Head of caudate nucleus (tissue), 42 donors: ENCODE measurements at places on chromosomes 1 and 21.

GRCh38 chr21:40706806-40707655 is 139.9 kb downstream of the DSCAM start:
- DNase-seq = no peak

DNA sequence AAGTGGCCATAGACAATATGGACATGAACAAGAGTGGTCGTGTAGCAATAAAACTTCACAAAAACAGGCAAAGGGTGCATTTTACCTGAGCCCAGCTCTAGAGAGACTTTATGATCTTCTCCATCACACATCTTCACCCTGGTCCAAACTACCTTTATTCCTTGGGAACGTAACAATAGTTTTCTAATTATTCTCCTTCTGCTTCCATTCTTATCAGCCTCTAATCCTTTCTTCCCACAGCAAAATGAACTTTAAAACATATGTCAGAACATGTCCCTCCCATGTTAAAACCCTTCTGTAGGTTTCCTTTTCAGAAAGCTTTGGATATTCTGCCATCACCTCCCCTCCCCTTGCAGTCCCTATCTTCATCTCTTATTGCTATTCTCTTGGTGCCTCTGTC is 395.2 kb upstream of the PLXNA2 start:
- DNase-seq = no peak

DNA sequence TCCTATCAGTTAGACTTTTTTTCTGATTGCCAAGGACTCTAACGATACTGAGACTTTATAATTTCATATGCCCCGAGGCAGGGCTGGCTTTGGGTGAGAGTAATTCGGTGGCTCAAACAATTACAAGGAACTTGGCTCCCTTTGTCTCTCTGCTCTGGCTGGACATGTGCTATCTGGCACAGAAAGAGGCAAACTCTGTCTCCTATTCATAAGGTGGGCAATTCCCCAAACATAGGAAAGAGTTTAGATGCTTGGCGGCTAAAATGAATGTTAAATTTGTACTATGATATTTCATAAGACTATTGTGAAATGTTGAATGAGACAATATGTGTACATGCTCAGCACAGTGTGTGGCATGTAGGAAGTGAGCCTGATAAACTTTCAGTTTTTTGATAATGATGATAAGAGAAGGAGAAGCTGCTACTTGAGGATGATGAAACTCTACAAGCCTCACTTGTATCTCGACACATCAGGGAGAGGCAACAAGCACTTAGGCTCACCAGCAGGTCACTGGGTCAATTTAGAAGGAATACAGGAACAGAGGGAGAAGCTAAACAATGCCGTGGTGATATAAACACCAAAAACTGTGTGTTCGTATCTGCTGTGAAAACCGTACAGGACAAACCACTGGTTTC is 12.6 kb upstream of the NTPCR start:
- DNase-seq = no peak

- no peak for DNase-seq
Measured at GRCh38 chr1:7218210-7218832, 433.1 kb downstream of the CAMTA1 start.

GRCh38 chr1:230495891-230496385 is 69.8 kb upstream of the PGBD5 start:
- no peak for DNase-seq

DNA sequence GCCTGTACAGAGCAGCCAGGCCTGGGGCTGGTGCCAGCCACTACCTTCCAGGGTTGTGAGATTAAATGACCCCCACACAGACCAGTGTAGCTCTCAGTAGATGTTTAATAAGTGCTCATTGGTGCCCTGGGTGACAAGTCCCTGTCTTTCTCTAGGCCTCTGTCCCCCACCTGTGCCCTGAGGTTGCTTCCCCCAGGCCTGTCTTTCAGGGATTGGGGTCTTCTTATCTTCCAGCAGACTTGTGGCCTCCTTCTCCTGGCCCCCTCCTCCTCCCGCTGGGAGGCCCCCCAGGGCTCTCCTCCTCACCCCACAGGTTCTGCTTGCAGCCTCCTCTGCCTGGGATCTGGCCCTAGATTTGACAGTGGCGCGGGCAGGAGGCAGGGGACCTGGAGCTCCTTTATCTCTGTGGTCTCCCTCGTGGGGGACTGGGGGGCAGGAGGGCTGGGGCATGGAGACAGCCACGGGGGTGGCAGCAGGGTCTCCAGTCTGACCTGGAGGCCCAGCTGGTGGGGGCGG is 40.3 kb downstream of the EPHA2 start:
- no peak for DNase-seq

DNA sequence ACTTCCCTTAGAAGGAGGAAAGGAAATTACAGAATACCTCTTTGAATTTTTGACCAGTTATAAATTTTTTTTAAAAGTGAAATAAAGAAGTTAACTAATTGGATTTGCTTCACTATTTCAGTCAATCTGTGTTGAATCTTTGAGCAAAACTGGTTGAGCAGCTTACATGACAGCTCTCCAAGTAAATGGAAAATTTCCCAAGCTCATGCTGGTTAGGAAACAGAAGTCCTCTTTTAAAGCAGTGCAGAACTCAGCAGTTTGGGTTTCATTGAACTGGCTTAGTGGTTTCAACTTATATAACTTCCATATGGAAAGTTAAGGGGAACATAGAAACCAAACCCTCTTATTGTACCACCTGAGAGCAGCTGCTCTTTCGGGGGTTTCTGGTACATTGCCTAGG is 250.5 kb downstream of the PDE4B start:
- DNase-seq = no peak

GRCh38 chr1:22789356-22789994 is 78.8 kb downstream of the EPHB2 start:
- DNase-seq = no peak

DNA sequence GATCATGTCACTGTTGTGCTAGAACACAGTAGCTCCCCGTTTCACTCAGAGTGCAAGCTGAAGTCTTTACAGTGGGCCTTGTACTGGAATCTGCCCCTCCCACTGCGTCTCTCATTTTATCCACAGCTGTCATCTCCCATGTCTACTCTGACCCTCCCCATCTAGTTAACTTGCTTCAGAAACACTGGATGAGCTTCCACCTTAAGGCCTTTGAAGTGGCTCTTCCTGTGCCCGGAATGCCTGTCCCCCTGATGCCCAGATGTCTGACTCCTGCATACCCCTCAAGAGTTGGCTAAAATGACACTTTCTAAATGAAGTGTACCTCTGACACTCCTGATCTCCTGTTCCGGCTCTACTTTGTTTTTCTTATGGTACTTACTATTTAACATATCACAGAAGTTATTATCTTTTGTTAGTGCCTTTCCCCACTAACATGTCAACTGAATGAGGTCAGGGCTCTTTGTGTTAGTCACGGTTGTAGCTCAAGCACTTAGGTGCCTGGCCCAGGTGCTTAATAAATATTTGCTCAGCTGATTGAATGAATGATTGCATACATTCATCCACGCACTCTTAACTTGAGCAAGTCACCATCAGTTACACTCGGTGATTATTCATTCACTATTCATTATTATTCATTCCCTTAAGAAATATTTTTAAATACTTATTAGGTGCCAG is 13.3 kb downstream of the ARV1 start:
- no peak for DNase-seq

- no peak for DNase-seq
Measured at GRCh38 chr1:83967336-83967735, 31.6 kb downstream of the TTLL7 start.

GRCh38 chr1:3074297-3074741 is 5.3 kb downstream of the PRDM16 start:
- no peak for DNase-seq

GRCh38 chr1:7526867-7527732 is 244.0 kb upstream of the VAMP3 start:
- DNase-seq = no peak

- no peak for DNase-seq
Measured at GRCh38 chr1:56658254-56658653, 13.1 kb downstream of the PRKAA2 start.

- DNase-seq = no peak
Measured at GRCh38 chr1:158354255-158354654, 561 bp downstream of the CD1E start.

- DNase-seq = no peak
Measured at GRCh38 chr1:156251527-156251926, 3.7 kb upstream of the PAQR6 start.

GRCh38 chr1:87683196-87683956 is 354.7 kb downstream of the LMO4 start:
- DNase-seq = no peak

DNA sequence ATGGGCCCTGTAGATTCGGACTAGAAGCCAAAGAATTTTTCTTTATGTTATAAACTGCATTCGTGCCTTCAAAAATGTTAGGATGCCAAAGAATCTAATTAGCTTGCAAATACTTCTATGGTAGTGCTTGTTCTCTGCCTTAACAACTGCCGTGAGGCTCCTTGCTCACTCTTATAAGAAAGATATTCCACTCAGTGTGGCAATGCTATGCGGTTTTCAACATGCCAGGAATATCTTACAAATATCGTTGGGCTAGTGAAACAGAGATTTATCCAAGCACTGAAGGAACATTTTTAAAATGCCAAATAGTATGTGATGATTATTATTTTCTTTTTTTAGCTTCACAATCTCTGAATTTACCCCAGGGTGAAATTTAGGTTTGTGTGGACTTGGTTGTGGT is 198.2 kb downstream of the GREM2 start:
- no peak for DNase-seq

GRCh38 chr1:224736619-224737352 is 120.7 kb downstream of the CNIH3 start:
- peak; percentile 41 for DNase-seq

DNA sequence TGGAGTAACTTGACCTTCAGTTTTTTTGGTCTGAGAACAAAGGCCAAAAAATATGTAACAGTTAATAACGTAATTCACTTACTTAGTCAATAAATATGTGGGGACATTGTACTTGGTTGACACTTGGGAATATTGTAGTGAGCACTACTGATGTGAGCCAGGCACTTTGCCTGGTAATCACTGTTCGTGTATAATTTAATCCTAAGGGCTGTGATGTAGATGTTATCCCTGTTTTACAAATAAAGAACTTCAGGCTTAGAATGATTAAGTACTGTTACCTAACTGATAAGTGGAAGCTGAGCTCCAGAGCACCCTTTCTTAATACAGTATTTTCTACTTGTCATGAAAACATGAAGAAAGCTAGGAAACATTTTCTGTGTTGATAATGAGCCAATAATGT is 28.0 kb downstream of the PTBP2 start:
- no peak for DNase-seq

- DNase-seq = no peak
Measured at GRCh38 chr21:17128132-17128531, 384.7 kb upstream of the CXADR start.

DNA sequence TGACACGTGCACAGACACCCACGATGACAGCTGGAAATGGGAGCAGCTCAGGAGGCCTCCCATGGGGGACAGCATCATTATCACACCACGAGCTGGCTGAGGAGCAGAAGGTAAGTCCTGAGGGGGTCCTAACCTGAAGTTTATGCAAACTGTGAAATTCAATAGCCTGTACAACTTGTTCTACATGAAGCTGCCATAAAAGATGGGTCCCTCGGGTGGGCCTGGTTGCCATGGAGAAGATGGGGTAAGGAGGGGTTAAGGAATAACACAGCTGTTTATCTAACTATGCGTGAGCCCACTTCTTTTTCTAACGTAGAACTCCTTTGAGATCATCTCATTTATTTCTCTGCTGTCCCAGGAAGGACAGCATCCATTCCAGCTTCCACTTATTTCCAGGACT is 163.4 kb upstream of the CD34 start:
- no peak for DNase-seq

DNA sequence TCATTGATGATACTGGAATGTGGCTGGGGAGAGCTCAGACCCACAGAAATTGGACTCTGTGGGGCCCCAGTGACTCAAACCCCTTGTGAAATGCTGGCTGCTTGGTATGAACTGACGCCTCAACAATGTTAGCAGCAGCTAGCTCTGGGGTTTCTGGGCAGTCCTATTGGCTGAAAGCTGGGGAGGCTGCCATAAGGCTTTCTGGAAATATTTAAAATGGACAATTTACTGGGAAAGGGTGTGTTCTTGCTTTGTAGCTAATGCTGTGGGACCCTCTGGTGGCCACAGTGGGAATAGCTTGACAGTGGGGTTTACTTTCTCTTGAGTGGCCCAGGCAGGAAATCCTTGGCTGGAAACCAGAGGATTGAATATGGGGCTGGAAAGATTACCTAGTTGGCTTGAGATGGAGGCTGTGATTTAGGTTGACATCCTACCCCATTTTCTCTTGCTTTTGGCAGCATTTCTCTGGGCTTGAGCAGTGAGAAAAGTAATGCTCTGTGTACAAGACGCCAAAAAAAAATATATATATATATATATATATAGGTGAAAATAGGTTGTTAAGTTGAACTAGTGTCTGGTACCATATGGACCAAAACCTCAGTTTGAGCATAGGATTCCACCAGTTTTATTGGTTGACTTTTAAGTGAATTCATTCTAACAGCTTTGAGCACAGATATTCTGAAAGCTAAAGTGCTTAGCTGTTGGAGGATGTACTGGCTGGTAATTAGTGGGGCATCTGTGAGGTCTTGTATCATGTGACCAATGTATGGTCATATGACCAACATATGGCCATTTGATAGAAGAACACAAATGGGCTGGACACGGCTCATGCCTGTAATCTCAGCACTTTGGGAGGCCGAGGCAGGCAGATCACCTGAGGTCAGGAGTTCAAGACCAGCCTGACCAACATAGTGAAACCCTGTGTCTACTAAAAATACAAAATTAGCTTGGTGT is 8.2 kb upstream of the S100A10 start:
- DNase-seq = peak; percentile 77

- DNase-seq = no peak
Measured at GRCh38 chr1:84271441-84272151, 29.9 kb upstream of the SAMD13 start.

- peak; percentile 59 for DNase-seq
Measured at GRCh38 chr1:27001570-27002360, 8.3 kb downstream of the TRNP1 start.

DNA sequence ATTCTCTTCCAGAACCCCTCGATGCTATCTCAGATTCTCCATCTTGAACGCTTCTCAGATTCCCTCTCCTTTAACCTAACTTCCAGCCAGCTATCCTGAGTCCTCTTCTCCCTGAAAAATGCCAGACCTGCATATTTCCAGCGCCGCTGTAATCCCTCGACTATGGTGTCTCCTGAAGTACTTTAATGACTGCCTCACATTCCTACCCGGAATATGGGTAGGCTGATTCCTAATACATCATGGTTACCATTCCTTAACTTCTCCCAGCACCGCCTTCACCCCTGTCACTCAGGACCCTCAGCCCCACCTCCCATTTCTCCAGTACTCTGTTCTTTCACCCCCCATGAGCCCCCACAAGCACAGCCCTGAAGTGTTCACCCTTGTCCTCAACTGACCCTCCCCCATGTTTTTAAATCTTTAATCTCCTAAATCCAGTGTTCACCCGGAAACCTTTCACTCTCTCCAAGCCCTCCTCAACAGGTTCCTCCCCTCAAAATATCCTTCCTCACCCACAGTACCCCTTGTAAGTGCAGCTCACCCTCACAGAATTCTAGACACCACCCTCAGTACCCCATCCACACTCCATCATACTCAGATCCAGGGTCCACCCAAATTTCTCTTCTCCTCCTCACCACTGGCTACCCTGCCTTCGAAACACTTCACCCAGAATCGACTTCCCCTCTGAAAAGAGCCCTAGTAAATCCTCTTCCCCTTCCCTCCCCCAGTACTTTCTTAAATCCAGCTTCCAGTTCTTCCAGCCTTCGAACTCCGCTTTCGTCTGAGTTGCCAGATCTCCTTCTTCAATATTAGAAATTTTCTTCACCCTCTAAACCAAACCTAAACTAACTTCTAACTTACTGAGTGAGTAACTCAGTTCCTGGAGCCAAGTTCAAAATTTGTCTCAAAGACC is 922 bp downstream of the CPT2 start:
- no peak for DNase-seq

GRCh38 chr1:101145449-101145820 is 91.4 kb upstream of the S1PR1 start:
- no peak for DNase-seq

- DNase-seq = no peak
Measured at GRCh38 chr1:69123486-69123885, 444.2 kb upstream of the LRRC7 start.
